ENCODE measurements at places on chromosomes 12 and 14.

DNA sequence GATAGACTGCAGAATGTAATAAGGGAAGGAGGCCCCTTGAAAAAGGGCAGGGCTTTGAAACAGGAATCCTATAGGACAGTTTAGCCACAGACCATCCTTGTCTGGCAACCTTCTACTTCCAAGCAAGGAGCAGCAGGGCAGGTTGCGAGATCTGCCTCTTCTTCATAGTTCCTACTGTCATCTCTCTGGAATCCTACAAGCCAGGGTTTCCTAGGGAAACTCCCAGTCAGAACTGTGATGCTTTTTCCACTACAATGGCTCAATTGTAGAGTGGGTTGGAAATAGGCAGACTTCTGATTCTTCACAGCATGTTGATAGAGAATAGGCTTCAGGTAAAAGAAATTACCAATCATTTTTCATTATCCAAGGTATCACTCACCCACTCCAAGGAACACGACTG, 186.3 kb downstream of the DACT1 start:
- DNase-seq = no peak

DNA sequence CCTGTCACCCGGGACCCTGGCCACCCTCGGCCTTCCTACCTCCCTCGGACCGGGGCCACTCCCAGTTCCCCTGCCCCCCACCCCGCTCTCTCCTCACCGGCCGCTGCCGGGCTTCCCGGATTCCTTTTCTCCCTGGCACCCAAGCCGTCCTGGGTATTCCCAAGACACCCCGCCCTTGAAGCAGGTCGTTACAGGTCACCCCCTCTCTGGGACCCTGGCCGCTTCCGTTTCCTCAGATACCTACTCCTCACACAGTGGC, 493 bp downstream of the NUMB start:
- no peak for DNase-seq

GRCh38 chr12:115910057-115910456, 367.4 kb downstream of the MED13L start:
- DNase-seq = no peak

DNA sequence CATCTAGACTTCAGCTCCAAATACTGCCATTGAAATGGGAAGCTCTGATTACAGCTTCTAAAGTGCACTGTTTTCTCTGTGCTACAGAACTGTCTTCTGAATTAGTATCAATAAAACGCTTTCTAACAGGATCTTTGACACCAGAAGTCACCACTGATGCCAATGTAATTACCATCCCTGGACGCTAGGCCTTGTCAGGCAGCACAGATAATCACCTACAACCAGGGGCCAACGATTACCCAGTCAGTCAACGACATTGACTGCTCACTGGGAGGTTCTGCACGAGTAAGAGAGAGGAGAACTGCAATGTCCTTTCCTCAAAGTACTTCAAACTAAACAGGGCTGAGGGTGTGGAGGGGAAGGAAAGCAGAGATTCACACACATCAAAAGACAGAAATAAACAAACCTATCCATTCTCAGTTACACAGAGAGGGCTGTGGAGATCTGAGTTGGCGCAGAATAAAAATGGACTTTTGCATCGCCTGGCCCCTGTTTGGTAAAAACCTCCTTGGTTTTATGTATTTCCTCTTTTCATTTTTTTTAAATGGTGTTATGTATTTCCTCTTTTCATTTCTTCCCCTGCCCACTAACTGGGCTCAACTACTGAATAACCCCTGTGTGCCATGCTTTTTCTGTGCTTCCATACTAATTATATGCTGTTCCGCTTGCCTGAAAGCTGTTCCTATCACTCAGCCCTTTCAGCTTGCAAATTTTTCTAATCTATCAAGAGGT, 492.2 kb downstream of the APAF1 start:
- peak; percentile 80 for DNase-seq

- DNase-seq = peak; percentile 82
Observed at GRCh38 chr12:96425321-96425720, 25.1 kb upstream of the CDK17 start.

- no peak for DNase-seq
Observed at GRCh38 chr14:96251656-96252155, 4.3 kb upstream of the BDKRB1 start.

DNA sequence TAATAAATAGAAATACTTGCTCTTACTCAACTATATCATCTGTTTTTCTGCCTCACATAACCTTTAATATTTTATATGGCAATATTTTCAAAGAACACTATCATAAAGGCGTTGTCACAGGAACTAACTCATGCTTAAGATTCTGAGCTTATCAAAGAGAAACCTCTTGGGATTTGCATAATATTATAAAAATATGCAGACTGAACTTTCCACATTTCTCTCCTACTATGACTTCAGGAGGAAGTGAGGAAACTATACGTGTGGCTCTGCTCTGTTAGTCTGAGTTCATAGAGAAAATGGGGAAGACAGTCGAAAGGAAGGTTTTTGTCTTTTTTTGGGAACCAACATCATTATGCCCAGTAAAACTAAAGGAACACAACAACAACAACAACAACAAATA, 124.7 kb downstream of the GARIN6 start:
- no peak for DNase-seq

DNA sequence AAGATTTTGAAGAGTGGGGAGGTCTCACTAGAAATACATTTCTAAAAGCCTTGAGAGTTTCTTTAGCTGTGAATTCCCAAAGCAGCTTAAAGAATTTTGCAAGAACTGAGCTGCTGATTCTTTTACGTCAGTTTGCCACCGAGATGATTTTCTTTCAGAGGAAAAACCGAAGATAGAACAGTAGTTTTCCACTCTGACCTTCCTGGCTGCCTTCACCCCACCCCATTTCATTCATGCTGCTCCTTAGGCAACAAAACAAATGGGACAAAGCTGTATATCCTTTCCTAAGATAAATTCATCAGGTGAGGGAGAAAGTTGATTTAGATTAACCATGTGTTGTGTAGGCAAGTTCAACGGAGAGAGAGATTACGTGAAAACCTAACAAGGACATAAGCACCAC, 947.0 kb downstream of the GALC start:
- no peak for DNase-seq

GRCh38 chr12:128474916-128475315, 207.9 kb downstream of the TMEM132C start:
- DNase-seq = no peak

- DNase-seq = no peak
Observed at GRCh38 chr12:85191-85666, 18.7 kb downstream of the IQSEC3 start.

- no peak for DNase-seq
Observed at GRCh38 chr14:92325835-92326234, 2.9 kb downstream of the SLC24A4 start.

- DNase-seq = peak; percentile 5
Observed at GRCh38 chr12:24975425-24975824, 26.5 kb upstream of the BCAT1 start.

DNA sequence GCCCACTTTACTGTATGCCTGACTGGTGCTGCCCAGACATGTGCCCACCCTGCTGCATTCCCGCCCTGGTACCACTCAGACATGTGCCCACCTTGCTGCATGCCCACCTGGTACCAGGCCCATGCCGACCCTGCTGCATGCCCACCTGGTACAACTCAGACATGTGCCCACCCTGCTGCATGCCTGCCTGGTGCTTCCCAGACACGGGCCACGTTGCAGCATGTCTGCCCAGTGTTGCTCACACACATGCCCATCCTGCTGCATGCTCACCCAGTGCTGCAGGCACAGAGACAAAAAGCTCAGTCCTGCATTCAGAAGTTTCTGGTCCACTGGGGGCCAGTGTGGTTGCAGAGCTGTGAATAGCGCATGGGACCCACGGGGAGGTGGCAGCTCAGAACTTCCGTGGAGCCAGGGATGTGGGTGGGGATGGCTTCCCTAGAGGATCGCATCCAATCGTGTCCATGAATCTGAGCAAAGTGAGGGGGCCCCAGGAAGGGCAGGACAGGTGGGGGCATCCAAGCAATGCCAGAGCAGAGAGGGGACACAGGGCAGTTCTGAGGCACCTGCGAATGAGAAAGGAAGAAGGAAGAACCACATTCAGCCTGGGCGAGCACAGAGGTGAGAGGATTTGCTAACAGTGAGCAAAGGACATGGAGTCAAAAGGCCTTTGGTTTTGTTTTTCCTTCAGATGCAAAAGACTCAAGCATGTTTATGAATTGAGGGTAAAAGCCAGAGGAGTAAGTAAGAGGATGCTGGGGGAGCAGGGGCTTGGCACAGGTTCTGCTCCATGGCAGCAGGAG, 175.9 kb upstream of the C14orf180 start:
- no peak for DNase-seq

GRCh38 chr12:80684077-80684495, 23.3 kb upstream of the MYF6 start:
- no peak for DNase-seq

DNA sequence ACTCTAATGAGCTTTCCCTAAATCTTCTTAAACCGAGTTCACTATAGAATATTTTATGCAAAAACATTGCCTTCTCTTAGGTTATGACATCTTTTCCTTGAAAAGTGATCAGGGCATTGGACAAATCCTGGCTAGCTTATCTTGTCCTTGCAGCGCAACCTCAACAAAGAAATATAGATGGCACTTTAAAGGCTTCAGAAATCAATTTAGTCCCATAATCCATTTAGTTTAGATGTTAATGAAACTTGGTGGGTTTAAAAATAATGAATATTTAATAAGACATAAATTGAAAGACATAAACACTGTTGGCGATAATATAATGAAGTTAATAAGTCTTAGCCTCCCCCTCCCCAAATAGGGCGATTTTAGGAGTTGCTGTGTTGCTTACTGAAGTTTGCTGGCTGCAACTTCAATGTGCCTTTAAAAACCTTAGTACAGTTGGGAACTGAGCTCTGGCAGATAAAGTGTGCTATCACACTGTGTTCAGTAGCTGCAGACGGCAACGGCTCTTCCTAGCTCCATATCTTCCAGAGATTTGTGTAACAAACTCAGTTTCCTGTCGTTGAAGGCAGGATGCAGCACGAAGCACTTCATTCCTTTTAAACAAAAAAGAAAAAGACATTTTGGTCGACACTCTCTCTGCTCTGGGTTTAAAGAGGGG, 19.5 kb downstream of the PLXNC1 start:
- DNase-seq = no peak

DNA sequence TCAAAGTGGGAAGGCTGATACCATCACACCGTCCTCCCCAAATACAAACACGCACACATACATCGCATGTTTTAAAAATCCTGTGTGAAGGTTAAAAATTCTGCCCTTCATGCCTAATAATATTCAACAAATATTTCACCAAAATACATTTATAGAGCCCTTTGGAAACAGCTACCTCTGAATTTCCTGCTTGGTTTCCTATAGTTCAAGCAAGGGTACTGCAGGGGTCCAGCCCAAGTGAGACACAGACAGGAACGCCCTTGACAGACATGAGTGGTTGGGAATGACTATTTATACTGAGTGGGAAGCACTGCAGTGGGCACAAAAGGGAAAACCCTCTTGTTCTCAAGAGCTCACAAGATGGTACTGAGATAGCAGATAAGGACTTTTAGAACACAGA, 51.0 kb downstream of the ST8SIA1 start:
- DNase-seq = no peak

DNA sequence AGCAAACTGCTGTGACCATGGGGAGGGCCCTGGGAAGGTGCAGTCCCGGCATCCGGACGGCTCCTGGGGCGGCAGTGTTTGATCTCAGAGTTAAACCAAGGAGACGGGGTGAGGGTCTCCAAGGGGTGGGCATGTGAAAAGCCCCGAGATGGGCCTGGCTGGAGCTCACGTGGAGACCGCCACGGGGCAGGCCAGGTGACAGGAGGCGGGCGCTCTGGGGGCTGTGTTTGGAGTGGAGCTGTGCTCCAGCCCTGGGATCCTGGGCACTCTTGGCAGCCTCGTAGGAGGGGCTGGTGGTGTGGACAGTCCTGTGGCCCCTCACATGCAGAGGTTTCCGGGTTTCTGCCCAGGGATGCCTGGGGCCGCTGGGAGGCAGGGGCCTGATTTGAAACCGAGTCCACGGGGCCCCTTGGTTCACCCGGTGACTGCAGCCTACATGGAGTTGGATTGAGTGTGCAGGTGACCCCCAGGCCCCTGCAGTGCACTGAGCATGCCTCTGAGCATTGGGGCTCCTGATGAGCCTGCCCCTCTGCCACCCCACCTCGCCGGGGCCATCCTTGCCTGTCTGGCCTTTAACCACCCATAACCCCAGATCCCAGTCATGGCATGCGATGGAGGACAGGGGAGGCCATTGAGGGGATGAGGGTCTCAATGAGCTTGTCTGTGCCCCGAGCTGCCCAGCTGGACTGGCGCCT, 8.4 kb downstream of the KIF26A start:
- DNase-seq = no peak

DNA sequence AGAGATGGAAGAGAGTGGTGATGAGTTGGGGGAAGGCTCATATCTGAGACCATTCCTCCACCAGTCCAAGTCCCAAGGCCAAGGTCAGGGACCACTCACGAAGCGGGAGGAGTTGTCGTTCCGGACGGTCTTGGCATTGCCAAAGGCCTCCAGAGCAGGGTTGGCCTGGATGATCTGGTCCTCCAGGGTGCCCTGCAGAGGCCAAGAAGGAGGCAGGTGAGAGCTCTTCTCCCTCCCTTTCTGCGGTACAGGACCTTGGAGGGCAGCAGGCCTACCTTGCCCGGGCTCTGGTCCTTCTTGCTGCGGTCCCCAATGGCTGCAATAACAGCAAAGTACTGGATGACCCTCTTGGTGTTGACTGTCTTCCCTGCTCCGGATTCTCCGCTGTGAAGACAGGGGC, 4.0 kb downstream of the MYH7 start:
- DNase-seq = no peak

Measured in MV-4-11 (cell line).